ENCODE measurements at places on chromosomes 11 and 22. TPM values are rescaled to one million over a fixed set of nuclear protein-coding genes. Genes with fewer than 3 reads are reported as not detected.

DNA sequence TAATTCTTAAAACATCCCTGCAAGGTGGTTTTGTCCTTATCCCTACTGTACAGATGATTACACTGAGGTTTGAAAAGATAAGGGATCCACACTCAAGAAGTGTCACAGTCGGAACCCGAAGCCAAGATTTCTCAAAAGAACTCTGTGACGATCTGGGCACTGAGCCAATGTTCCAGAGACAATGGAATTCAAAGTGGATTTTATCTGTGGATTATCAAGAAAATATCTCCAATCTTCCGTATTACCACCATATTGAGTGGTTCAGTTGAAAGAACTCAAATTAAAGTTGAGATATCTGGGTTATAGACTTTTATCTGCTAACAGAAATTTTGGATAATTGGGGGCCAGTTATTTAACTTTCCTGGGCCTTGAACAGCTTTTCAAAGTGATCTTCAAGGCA is 100.0 kb upstream of the GRAMD1B start:
- no peak for DNase-seq

TTC17 gene
- 183 TPM for total RNA-seq

USP35 gene
- total RNA-seq = 12.5 TPM

CHADL gene
- total RNA-seq = not detected
